ENCODE measurements at places on chromosomes 7 and 10. TPM values are rescaled to one million over a fixed set of nuclear protein-coding genes. Genes with fewer than 3 reads are reported as not detected.

The CYP3A7 gene
- total RNA-seq, result not detected

The EXOC6 gene
- 26.7 TPM for total RNA-seq

The PNLIP gene
- not detected for total RNA-seq

The CTAGE6 gene
- not detected for total RNA-seq

The MXI1 gene
- total RNA-seq, result 3.8 TPM

The CCL24 gene
- not detected for total RNA-seq

The DOCK4 gene
- total RNA-seq, result 9.3 TPM

The CDHR3 gene
- total RNA-seq, result 4.0 TPM
